Fibroblast of villous mesenchyme (primary cell): ENCODE measurements at places on chromosomes 1 and 21. TPM values are rescaled to one million over a fixed set of nuclear protein-coding genes. Genes with fewer than 3 reads are reported as not detected.

Gene FAM151A
- not detected in 2 replicates for total RNA-seq

Gene GBP6
- under 0.01 TPM in 1 of 2 replicates, not detected in the other for total RNA-seq

Gene LAMTOR2
- total RNA-seq: 38.3 and 40.6 TPM in 2 replicates

Gene KCND3
- 1.3 and 1.7 TPM in 2 replicates for total RNA-seq

Gene NOS1AP
- under 0.01 and 0.43 TPM in 2 replicates for total RNA-seq

Gene TCP10L
- total RNA-seq: 0.32 TPM in 1 of 2 replicates, not detected in the other

Gene ZNF648
- total RNA-seq: not detected in 2 replicates

Gene GNAT2
- total RNA-seq: under 0.01 and 0.43 TPM in 2 replicates

Gene FCMR
- 1.3 and 1.6 TPM in 2 replicates for total RNA-seq

Gene ZFP69B
- total RNA-seq: 3.9 and 5.8 TPM in 2 replicates

Gene SLC9C2
- total RNA-seq: not detected in 2 replicates

Gene AIRE
- under 0.01 TPM in 1 of 2 replicates, not detected in the other for total RNA-seq

Gene ZBTB18
- 9.3 and 12.1 TPM in 2 replicates for total RNA-seq

Gene DISP3
- total RNA-seq: not detected in 2 replicates

Gene CELA2A
- total RNA-seq: not detected in 2 replicates

Gene OR2G6
- total RNA-seq: not detected in 2 replicates

Gene ZBTB8A
- total RNA-seq: 5.2 and 5.6 TPM in 2 replicates

Gene TMEM82
- not detected in 2 replicates for total RNA-seq
